ENCODE measurements at places on chromosomes 2 and 18.
A peak's percentile ranks its signal among the peaks of the same experiment; 100 is the strongest.

DNA sequence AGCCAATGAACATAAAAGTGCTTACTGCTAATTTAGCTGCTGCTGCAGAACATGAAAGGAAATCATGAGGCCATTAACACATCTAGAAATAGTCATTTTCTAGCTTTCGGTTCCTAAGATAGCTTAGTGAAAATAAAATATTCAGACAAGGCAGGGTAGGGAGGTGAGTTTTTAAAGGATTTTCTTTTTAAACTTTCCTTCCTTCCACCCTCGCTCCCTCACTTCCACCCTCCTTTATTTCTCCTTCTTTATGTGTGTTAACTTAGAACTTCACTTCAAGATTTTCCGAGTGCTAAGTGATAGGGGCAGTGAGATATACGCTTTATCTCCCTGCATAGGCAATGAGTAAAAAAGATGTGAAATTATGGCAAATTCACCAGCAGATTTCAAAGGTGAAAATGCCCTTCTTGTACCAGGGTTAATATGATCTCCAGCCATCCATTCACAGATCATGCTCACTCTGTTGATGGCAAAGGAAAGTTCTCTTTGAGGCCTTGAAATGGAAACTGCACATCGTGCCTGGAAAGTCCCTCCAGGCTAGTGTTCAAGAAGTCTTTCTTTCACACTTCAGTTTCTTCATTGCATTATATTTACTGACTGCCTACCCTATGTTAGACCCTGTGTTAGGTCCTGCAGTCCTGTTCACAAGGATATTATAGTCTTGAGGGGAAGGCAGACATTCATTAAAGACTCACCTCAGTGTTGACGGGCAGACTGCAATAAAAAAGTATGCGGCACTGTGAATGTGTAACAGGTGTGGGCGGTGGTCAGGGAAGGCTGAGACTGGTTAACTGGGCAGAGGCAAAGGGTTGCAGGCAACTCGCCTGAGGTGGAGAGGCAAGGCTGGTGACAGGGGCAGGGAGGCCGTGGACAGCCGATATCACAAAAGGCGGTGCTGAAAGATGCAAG lies 200.8 kb downstream of the PLCL1 start:
- DNase-seq, result peak; percentile 11

- no peak for DNase-seq
Observed at GRCh38 chr2:112006076-112006410, 49.0 kb upstream of the TMEM87B start.

DNA sequence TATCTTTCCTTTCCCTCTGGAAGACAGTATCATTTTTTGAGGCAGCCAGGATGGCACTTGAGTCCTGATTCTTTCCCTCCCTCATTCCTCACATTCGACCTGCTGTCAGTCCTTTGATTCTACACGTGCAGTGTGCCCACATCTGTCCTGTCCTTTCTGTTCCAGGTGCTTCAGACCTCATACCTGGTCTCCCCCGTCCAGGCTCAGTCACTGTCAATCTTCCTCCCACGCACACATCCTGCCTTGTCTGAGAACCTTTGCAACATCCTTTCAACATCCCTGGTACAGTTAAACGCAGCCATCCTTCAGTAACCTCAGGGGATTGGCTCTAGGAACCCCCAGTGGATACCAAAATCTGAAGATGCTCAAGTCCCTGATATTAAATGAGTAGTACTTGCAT lies 10.1 kb downstream of the BCL2 start:
- no peak for DNase-seq

GRCh38 chr2:163121483-163121882 lies 282.9 kb upstream of the KCNH7 start:
- no peak for DNase-seq

DNA sequence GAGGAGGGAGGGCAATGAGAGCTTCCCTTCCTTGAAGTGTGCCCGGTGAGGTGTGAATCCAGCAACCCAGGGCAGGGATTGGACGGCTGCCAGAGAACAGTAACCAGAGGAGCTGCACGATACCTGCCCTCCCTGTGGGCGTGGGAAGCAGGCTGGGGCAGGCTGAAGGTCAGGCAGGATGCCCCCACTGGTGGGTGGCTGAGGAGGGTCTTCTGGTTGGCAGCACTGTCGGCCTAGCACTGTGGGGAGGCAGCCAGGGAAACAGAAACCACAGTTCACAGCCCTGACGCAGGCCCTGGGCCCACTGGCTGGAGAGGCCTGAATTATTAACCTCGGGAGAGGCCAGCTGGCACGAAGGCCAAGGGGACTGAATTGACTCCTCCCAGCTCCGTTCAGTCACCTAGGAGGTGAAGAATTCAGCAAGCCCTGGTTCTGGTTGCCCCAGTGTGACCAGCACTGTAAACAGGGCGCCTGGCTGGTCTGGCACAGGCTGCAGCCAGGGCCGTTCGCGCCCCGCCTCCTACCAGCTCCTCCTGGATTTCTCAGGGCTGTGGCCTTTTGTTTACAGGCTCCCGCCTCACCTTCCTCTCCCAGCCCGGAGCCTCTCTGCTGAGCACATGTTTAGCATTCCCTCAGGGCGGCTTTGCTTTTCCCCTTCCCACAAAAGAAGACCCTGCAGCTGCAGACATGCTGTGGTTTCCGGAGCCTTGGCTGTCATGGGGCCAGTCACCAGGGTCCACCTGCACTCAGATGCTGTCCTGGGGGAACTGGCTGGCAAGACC lies 97.8 kb downstream of the B3GNT2 start:
- DNase-seq, result no peak

- DNase-seq, result no peak
Observed at GRCh38 chr2:240551811-240552210, 6.0 kb downstream of the ANKMY1 start.

DNA sequence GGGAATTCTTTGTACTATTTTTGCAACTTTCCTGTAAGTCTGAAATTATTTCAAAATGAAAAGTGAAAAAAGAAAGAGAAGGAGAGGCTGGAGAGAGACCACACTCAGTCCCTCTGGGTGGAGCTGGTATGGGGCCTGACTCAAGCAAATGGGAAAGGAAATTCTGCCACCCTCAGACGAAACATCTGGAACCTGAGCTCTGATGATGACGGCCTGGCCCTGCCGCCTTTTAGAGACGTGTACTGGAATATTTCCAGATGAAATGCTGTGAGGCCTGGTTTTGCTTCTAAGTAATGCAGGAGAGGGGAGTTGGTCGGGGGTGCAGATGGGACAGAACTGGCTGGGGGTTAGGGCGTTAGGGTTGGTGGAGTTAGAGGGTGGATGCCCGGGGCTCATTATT lies 57.4 kb upstream of the GLI2 start:
- DNase-seq, result no peak

- no peak for DNase-seq
Observed at GRCh38 chr2:219368690-219369191, 19.0 kb downstream of the DNPEP start.

DNA sequence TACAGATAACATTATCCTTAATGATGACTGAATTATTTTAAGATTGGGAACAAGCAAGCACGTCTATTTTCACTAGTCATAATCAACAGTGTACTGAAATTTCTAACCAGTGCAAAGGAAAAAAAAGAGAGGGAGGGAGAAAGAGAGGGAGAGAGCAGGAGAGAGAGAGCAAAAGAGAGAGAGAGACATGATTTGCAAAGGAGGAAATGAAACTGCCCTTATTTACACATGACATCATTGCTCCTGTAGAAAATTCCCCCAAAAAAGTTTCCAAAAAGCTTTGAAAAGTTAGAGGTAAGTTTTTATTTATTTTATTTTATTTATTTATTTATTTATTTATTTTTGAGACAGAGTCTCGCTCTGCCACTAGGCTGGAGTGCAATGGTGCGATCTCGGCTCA lies 355.3 kb upstream of the CELF4 start:
- DNase-seq, result no peak

DNA sequence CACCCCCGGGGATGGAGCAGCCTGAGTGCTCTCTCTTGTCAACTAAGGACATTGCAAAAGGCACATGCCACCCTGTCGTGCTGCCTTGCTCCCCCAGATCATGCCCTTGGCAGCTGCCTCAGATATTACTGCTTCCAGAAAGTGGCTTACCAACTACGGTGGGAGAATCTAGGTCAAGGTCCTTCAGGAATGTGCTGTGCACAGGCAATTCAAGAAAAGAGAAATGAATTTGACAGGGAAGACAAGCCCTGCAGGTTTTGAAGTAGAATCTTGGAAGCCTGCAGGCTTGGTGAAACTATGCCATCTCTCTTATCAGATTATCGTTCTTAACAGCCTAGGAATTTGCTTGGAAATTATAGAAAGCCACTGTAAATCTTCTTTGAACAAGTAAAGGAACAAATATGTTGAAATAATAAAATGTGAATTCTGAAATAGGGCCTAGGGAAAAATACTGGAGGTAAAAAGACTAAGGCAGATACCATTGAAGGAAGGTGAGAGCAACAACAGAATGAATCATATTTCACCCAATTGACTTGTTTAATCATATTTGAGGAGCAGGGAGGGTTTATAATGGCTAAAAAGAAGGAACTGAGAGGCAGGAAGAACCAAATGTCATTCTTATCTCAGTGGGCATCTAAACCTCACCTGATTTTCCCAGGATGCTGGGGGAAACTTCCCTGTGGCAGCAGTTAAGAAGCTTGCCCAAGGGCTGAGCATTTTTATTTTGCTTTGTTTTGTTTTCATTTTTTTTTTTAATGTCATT lies 94.0 kb upstream of the GLS start:
- DNase-seq, result no peak

- DNase-seq, result no peak
Observed at GRCh38 chr2:159034713-159035112, 66.3 kb downstream of the TANC1 start.

DNA sequence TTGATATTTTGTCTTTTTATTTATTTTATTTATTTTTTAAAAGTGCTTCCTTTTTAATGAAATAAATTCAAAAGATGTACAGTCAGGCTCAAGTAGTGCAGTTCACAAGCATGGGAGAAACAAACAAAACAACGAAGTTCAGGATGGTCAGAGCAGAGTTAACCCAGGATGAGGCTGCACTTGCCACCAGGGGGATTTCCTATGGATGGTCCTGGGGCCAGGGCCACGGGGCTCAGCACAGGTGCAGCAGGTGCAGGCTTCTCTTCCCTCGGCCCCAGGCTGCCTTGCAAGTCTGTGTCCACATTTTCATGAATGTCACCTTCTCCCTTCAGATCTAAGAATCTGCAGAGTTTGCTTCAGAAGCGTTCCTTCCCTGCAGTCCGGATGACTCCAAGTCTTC lies 76.5 kb downstream of the CDCA7 start:
- DNase-seq, result no peak

- DNase-seq, result no peak
Observed at GRCh38 chr2:182638667-182639066, 77.4 kb upstream of the DNAJC10 start.

- no peak for DNase-seq
Observed at GRCh38 chr2:163419000-163419830, 316.6 kb downstream of the FIGN start.

- DNase-seq, result no peak
Observed at GRCh38 chr18:31302991-31303390, 15.0 kb upstream of the DSG1 start.

- no peak for DNase-seq
Observed at GRCh38 chr18:9835825-9836224, 49.9 kb upstream of the TXNDC2 start.

DNA sequence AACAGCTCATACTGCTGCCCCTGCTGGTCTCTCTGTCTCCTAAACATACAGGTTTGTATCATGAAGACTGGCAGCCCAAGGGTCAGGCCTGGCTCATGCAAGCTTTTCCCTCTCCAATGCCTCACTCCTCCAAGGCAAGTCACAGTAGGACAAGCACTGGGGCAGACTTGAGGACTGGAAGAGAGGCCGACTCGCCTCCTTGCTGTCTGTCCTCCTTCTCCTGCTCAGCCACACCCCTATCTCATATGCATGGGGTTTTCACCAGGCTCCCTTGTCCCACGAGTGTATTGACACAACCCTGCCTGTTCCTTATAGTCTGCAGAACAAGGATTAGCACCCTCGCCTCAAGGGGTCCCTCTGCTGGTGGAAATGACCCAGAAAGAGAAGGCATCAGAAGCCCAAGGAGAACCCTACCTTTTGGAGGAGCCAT lies 223.7 kb downstream of the SOX11 start:
- peak; percentile 5 for DNase-seq

DNA sequence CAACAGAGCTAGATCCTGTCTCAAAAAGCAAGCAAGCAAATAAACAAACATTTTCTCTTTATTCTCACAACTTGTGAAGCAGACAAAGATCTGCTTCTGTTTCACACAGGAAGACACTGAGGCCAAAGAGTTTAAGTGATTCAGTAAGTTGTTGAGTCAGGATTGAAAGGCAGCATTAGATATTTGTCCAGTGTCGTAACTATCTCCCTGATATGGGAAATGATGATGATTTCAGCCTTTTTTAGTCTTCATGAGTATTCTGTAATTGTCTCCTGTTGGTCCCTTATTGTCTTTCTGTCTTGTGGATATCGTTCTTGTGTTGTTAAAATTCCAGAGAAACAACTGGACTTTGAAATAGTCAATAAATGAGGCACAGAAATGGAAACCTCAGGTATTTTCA lies 59.6 kb downstream of the GATA6 start:
- no peak for DNase-seq

- DNase-seq, result no peak
Observed at GRCh38 chr2:102110596-102111334, 31.8 kb upstream of the IL1R1 start.

- DNase-seq, result no peak
Observed at GRCh38 chr2:201070948-201071478, 458 bp downstream of the HYCC2 start.

DNA sequence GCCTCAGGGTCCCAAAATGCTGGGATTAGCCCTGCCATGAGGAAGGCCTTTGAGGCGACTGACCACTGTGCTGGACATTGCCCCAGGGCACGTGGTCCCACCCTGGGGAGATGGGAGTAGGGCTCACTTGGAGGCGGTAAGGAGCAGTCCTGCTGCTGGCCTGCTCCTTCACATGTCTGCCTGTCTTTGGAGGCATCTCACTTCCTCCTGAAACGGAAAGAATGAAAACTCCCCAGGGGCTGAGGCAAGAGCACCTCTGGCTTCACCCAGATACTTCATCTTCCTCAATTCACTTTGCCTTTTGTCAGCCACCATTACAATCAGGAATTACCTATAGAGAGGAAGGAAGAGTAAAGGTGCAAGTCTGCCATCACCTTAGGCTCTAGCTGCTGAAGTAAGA lies 59.9 kb upstream of the GATA6 start:
- no peak for DNase-seq

- DNase-seq, result no peak
Observed at GRCh38 chr2:239994086-239994485, 31.1 kb downstream of the NDUFA10 start.

- DNase-seq, result no peak
Observed at GRCh38 chr2:47083886-47084687, 71.0 kb downstream of the STPG4 start.

DNA sequence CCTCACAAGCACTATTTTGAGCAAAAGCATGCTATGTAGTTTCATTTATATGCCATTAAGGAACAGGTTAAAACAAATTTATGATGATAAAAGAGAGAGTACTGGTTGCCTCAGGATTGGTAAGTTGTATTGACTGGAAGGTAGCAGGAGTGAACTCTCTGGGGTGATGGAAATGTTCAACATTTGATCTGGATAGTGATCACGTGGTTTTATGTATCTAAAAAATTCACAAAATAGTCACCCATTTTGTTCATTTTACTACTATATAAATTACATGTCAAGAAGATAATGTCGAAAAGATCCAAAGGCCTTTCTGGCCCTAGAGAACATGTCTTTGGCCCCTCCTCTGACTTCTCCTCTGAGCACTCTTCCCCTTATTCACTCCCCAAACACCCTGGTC lies 10.4 kb upstream of the RAPGEF4 start:
- no peak for DNase-seq

Measured in stimulated activated CD4-positive, alpha-beta T cell treated with anti-CD3 and anti-CD28 coated beads, Interleukin-12 subunit alpha, Interleukin-12 subunit beta, amount 100 ng/mL, for 24 hours (primary cell).